Thoracic aorta (tissue), 2 donors: ENCODE measurements at places on chromosomes 3 and 15. TPM values are rescaled to one million over a fixed set of nuclear protein-coding genes. Genes with fewer than 3 reads are reported as not detected.

DNA sequence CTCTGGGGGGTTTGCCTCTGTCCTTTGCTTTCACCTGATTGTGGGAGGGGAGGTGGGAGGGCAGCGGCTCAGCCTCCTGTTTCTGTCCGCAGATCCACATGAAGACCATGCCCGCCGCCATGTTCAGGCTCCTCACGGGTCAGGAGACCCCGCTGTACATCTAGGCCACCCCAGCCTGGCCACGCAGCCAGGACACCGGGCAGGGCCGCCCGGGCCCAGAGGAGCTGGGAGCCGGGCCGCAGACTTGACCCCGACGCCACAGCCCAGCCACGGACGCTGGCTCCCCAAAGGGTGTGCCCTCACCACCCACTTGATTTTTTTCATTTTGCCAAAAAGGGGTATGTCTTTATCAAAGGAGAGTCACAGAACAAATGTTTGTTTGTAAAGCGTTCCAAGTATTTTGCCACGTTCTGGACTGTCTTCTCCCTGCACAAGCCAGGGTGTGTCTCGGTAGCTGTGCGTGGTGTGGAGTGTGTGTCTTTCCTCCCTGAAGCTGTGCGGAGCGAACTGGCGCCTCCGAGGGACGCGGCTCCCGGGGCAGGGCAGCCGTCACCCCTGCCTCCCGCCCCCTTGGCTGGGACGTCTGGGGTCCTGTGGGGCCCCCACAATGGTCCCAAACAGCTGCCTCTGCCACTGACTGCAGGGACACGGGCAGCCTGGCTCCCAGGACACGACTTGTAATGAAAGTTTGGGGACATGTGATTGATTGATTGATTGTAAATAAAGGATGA is 152.5 kb downstream of the NSMCE3 start:
- no peak for DNase-seq

DNA sequence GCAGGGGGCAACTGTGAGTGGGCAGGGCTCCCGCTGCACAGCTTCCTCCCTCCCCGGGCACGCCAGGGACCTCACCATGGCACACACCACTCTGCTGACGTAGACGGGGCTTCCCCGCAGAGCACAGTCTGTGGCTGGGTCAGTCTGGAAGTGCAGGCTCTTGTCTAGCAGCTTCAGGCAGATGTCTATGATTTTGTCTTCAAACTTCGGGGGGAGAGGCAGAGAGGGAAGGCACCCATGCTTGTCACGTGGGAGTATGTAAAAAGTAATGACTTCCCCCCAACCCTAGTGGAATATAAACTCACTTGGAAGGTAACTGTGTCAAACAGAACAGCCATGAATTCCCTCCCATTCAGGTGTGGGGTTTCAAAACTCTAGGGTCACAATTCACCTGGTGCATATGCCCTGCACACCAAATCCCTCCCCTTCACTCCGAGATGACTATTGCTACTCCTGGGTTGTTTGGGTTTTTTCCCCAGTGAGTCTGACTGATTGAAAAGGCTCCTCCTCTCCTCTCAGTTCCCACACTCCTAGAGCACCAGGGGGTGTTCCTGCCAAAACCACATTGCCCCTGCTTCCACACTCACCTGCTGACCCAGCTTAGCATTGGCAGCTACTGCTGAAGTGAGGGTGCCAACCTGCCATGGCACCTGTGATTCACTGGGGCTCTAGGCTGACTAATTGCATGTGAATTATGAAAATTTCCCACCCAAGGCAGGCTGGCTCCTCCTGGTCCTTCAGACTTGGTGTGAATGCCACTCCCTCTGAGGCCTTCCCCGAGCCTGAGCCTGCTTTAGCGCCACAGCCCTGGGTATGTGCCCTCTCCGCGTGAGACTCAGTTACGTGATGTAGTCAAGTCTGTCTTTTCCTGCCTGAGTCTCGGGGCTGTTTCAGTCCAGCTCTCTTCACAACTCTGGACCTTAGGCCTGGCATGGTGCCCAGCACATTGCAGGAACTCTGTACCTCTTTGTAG is 13.0 kb downstream of the TGM5 start:
- no peak for DNase-seq

The IL5RA gene
- total RNA-seq = 1.8 TPM

The RHOA gene
- total RNA-seq = 524 TPM
